GM19239 (cell line): ENCODE measurements at places on chromosomes 4 and X.
A peak's percentile ranks its signal among the peaks of the same experiment; 100 is the strongest.

- DNase-seq: no peak
These were observed 186.6 kb upstream of the MAOA start for GRCh38 chrX:43469391-43470054.

GRCh38 chr4:156536661-156537060 lies 434.9 kb downstream of the PDGFC start:
- DNase-seq: no peak

DNA sequence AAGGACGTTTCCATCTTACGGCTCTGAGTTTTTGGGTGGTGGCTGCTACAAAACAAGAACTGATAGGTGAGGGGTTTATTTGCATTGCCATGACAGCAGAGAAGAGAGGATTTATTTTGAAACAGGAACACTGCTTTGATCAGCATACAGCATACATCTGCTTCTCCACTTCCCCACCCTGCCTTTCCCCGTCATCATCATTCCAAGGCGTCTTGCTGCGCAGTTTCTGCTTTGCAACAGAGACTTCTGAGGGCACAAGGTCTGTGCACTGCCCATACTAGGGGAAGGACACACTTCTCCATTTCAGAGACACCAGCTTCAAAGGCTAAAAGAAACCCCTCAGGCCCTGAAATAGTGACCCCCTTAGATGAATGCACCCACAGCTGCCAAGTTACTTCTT lies 19.1 kb downstream of the STARD8 start:
- DNase-seq: no peak

DNA sequence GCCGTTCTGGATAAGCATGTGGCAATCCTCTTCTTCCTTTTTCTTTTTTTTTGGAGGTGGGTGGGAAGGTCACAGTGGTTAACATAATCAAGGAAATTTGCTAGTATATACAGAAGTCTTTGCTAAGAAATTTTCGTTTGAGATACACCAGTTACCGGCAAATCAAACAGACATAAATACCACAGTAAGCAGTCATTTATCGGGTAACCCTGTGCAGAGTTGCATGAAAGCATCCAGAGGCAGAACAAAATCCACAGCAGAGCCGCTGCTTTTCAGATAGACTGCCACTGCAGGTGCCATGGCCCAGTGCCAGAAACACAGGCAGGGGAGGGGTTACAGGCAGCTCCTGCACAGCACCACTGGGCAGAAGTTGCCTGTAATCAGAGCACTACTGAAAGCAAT lies 179.1 kb upstream of the MAB21L2 start:
- peak; percentile 0 for DNase-seq

DNA sequence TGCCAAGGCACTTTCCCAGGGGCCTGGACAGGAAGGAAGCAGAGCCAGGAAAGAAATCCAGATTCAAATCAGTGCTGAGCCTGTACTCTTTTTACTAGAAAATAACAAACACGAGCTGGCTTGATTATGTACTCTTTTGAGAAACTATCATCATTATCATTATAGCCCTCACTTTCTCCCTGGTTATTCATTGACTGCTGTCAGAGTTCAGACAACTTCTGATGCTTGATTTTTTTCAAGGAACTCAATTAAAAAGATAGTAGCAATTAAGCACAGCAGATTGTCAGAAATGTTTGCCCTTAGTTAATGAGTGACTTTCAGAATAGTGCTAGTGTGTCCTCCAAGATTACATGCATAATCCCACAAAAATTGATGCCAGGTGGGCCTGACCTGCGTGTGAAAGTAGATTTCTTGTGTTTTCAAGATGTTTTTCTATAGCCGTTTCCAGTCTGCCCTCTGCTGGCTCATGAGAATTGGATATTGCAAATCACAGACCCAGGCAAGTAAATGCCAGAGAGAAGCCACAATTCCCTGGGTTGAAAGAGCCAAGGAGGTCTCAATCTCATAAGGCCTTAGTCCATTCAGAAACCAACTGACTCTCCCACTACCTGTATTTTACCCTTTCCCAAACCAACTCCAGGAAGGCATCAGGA lies 14.3 kb upstream of the PNPLA4 start:
- no peak for DNase-seq

GRCh38 chr4:26131711-26132110 lies 189.1 kb upstream of the RBPJ start:
- peak; percentile 6 for DNase-seq

- no peak for DNase-seq
These were observed 111.3 kb downstream of the MAGEE1 start for GRCh38 chrX:76538860-76539259.

GRCh38 chr4:155693015-155693663 lies 26.5 kb downstream of the GUCY1A1 start:
- no peak for DNase-seq

- no peak for DNase-seq
These were observed 508.5 kb downstream of the MID1IP1 start for GRCh38 chrX:39309721-39310152.

DNA sequence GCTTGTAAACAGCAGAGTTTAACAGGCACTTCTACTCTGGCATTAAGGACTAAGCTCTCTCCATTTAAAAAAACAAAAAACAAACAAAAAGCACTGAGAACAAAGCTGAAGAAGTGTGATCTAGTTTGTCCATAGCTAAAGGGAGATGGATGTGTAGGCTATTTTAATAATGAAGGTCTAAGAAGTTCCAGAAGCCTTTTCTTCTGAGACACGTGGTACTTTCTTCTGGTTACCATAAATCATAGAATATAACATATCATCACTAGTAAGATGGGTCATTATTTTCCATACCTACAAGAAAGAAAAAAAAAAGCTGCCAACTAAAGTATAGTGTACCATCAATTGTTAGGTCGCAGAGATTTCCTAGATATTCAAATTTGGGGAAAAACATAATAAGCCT lies 722 bp upstream of the NBDY start:
- no peak for DNase-seq

- DNase-seq: no peak
These were observed 13.0 kb upstream of the TMEM156 start for GRCh38 chr4:39044956-39045826.

- no peak for DNase-seq
These were observed 5.6 kb downstream of the PF4 start for GRCh38 chr4:73976217-73976616.

DNA sequence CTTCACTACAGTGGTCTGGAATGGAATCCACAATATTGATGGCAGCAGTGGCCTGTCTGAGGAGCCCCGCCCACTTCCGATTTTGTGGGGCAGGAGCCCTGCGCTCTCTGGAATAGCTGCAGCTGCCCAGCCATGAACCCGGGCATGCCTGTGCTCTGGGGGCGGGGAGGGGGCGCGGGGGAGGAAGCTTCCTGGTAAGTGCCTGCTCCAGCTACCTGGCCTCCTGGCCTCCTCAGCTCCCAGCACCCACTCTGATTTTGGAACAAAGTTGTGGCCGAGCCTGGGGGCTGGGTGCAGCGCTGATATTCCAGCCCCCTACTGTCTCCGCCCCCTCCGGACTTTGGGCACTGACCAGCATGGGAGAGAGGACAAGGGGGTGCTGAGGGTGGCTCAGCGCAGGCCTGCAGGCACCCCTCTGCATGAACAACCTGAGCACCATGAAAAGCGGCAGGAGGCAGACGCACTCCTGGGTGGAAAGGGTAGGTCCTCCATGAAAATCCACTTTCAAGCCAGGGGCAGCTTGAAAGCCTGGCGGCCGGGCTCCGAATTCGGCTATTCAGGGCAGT lies 972.7 kb upstream of the AGA start:
- no peak for DNase-seq

DNA sequence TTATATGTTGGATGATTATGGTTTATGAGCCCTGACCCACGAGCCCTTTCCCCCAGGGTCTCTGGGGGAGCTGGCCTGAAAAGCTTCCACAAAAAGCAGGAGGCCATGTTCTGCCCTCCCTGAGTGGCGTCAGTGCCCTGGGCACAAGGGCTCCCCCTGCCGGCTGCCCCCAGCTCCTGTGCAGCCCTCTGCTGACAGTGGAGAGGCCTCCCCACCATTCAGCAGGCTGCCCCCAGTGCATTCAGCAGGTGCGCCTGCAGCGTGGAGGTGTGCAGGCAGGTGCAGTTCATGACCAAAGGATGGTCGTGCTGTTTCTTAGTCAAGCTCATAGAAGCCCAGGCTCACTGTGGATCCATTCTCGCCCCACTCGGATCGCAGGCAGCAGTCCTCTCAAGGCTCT lies 12.5 kb upstream of the S100P start:
- DNase-seq: no peak

- no peak for DNase-seq
These were observed 9.6 kb downstream of the HAUS7 start for GRCh38 chrX:153460826-153461225.

DNA sequence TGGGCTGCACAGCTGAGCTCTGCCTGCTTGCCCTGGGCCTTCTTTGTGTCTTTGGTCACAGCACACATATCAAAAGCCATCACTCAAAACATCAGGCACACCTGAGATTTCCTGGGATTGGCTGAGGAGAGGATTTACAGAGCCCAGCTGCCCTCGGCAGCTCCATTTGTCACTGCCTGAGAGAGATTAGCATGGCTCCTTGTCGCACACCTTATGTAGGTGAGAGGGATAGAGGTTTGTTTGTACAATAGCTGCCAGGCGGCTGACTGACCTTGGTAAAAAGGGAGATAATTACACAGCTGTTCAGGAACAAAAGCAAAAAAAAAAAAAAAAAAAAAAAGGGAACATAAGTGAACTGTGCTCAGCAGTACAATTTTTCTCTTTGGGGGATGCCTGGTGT lies 63.2 kb downstream of the MGST2 start:
- no peak for DNase-seq

DNA sequence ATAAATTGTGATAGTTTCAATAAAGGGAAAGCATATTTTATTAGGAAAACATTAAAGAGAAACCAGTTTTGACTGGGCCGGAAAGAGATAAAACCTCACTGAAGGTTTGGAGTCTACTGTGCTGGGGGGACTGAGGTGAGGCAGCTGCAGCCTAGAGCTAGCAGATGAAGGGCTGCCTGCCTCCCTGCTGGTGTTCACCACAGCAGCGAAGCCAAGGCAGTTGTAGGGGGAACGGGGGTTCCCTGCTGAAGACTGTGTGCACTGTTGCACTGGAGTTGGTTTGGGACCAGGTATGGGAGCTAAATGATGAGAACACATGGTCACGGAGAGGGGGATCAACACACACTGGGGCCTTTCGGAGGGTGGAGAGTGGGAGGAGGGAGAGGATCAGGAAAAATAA lies 546.5 kb upstream of the SMIM31 start:
- no peak for DNase-seq

GRCh38 chr4:36209941-36210649 lies 34.2 kb downstream of the ARAP2 start:
- DNase-seq: no peak

DNA sequence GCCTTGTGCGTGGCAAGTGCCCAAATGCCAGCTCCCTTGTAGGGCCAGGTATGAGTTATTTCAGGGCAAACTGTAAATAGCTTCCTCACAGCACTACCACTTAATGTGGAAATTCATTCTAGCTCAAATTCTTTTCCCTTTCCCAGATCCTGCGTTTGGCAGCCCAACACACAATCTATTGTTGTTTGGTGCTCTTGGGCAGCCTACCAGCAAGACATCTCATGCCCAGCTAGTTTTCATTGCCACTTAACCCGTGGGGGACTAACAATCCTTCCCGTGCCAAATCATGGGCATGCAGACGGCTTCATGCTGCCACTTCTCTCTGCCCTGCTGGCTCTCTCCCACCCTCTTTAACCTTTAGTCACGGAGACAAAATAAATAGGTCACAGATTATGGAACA lies 454.2 kb downstream of the GRIA2 start:
- DNase-seq: no peak

DNA sequence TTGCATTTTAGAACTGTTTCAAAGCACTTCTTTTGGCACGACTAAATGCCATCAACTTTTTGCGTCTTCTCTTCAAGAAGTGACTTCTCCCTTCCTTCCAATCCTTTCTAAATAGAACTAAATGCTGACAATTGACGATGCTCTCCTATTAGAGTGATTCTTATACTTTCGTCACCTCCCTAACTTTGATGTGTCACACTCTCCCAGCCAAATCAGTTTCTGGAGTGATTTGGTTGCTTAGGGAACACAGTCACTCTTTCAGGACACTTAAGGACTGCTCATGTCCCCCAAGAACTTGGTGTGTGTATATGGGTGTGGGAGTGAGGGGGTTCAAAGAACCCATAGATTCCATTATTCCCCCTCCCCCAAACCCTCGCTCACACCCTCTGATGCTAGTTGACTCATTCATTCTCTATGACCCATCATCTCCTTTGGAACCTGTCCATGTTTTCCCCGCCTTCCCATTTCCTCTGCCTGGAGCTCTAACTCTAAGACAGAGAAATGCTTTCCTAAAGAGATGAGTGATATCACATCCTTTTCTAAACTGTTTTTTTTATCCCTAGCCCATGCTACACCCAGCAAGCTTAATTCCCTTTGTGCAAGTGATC lies 26.8 kb upstream of the AREG start:
- DNase-seq: no peak

- DNase-seq: no peak
These were observed 67.0 kb downstream of the SLC4A4 start for GRCh38 chr4:71405791-71406190.

- DNase-seq: no peak
These were observed 64.5 kb upstream of the CLDN34 start for GRCh38 chrX:9902656-9903055.

DNA sequence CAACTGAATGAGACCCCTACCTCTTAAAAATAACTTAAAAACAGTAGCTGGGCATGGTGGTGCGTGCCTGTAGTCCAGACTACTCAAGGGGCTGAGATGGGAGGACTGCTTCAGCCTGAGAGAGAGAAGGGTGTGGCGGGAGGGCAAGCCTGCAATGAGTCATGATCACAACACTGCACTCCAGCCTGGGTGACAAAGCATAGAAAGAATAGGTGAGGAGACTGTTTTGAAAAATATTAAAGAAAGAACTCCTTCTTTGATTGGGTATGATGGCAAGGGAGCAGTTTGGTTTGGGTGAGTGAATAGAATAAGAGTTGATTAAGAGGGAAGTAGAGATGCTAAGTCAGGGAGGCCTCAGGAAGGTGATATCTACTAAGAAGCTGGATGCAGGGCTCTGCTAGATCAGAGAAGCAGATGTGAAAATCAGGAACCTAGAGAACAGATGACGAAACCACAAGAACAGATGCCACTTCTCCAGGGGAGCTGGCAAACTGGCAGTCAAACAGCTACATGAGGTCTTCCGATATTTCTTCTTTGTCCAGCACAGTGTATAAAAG lies 318.6 kb downstream of the OPHN1 start:
- DNase-seq: no peak

GRCh38 chr4:107708225-107708624 lies 11.8 kb downstream of the PAPSS1 start:
- no peak for DNase-seq

DNA sequence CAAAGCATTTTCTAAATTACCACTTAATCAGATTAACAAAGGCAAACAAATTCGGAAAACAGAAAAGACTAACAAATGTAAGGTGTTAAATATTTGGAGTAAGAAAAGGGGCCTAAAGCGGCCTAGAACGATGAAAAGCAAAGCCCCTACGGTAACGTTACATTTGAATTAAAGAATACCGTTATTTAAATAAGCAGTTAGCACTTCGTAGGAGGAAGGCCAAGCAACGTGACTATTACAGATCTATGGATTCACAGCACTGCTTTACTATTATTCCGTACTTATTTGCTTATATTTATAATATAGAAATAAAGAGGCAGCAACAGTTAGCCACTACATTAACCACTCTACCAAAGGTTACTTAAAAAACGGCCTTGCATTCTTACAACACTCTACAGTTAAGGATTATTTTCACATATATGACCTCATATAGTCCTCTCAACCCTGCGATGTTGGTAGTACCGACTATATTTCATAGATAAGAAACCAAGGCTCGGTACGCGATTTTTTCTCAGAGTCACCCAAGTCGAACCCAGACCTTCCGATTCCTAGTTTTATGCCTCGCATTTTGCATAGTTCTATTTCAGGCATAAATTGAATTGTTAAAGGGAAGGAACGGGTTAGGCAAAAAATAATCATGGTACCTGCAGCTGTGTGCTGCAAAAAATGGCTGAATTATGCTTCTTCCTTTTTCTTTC lies 2.9 kb downstream of the KLHL15 start:
- DNase-seq: no peak
